ENCODE measurements at places on chromosomes 11 and 22.
A peak's percentile ranks its signal among the peaks of the same experiment; 100 is the strongest.

- DNase-seq = no peak
These were observed 87.1 kb downstream of the TENM4 start for GRCh38 chr11:79353706-79354105.

DNA sequence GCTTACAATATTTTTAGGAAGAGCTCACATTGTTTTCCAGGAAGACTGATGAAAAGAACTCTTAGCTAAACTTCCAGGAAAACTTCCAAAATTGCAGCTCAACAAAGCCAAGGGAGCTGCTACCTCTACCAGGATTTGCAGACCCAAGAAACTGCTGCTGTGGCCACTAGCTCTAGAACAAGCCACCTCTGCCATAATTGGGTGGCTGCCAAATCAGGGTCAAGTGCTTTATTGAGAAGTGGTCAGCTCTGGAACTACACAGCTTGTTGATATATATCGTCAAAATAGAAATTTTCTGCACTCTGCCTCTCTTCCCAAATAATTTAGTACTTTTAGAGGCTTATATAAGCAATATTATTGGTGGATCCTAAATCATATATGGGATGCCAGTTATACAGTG is 371.8 kb upstream of the CHORDC1 start:
- no peak for DNase-seq

GRCh38 chr11:85062659-85063058 is 564.5 kb downstream of the DLG2 start:
- no peak for DNase-seq

GRCh38 chr11:70145071-70145470 is 58.0 kb upstream of the FADD start:
- no peak for DNase-seq

DNA sequence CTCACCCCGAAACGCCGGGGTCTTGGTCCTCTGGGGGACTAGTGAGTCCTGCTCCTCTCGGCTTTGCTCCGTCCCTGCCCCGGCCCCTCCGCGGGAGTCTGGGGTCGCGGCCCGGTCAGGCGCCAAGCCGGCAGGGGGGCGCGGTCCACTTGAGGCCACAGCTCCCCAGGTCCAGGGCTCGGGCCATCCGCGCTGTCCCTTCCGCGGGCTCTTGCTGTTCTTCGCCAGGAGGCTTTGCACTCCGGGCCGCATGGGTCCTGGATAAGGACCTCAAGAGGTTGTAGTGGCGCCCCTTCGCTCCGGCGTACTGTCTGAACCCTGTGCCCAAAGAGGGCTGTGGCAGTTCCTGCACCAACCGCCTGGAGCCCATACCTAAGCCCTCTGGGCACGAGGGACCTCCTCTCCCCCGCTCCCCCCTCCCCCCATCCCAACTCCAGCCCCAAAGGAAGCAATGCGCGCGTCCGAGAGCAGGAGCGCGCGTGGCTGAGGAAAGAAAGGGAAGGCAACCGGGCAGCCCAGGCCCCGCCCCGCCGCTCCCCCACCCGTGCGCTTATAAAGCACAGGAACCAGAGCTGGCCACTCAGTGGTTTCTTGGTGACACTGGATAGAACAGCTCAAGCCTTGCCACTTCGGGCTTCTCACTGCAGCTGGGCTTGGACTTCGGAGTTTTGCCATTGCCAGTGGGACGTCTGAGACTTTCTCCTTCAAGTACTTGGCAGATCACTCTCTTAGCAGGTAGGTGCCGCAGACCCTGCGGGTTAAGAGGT is at the start of gene ADM:
Gene ADM, plus strand, starts transcription at position 579 of the 767 bp plus-strand sequence. CDS start 628 bp downstream, outside the sequence.
- DNase-seq = peak; percentile 38

- no peak for DNase-seq
These were observed 190.6 kb upstream of the NTM start for GRCh38 chr11:131179836-131180235.

GRCh38 chr22:46052331-46052771 is 75.4 kb upstream of the WNT7B start:
- no peak for DNase-seq

DNA sequence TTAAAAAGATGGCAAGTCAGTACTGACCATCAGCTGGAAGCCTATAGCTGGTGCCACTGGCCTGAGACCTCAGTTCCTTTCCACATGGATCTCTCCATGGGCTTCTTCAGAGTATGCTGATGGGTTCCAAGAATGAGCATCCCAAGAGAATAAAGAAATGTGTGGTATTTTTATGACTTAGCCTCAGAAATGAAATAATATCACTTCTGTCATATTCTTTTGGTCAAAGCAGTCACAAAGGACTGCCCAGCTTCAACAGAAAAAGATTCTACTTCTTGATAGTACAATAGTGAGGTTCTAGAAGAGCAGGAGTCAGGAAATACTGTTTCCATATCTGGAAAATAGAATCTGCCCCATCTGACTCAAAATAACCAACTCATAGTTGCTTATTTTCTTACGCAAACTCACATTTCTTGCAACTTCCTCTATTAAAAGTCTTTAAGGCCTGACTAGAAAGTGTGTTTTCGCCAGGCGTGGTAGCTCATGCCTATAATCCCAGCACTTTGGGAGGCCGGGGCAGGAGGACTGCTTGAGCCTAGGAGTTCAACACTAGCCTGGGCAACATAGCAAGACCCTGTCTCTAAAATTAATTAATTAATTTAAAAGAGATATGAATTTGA is 116.9 kb downstream of the SIK3 start:
- no peak for DNase-seq

DNA sequence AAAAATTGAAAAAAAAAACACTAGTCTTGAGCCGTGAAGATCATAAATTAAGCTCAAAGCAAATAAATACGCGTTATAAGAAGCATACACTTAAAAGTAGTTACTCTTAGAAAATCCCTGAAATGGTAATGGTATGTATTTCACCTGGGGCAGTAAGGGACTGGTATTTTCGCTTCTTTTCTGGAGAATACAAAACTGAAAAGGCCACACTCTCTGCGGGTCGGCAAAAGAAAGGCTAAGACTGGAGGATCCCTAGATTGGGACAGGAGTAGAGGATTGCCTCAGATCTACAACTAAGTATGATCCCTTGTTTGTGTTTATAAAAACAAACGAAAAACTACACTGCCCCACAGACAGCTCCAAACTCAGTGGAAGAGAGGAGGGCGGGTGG is 617 bp downstream of the TSG101 start:
- DNase-seq = no peak

DNA sequence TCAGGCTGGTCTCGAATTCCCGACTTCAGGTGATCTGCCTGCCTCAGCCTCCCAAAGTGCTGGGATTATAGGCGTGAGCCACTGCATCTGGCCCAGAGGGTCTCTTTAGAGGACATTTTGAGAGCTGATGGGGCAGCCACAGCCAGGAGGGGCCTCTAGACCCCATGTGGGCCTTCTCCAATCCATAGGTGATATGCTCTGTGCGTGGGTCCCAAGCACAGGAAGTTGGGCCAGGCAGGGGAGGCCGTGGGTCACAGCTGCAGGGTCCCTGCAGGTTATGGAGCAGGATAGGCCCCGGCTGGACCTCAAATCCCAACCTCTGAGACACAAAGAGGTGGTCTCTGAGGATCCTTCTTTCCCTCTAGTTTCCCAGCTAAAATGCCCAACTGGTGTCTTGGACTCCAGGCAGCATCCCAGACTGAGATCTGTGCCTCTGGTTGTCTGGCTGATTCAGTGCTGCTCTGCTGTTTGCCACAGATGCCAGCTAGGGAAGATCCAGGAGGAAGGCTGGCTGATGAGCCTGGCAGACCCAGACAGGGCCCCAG is 1.5 kb downstream of the LRRC75B start:
- DNase-seq = no peak

DNA sequence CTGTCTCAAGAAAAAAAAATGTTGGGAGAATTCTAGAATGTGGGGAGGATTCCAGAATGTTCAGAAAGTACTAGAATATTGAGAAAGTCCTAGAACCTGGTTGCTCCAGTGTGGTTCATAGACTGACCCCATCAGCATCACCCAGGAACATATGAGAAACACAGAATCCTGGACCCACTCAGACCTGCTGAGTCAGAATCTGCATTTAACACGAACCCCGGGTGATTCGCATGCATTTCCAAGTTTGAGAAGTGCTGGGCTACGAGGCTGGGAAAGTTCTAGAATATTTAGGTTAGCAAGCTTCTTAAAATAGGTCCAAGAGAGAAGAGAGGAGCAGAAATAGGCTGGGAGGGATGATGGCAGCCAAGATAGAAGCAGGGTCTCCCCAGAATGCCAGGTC is 6.4 kb downstream of the C1QTNF6 start:
- no peak for DNase-seq

DNA sequence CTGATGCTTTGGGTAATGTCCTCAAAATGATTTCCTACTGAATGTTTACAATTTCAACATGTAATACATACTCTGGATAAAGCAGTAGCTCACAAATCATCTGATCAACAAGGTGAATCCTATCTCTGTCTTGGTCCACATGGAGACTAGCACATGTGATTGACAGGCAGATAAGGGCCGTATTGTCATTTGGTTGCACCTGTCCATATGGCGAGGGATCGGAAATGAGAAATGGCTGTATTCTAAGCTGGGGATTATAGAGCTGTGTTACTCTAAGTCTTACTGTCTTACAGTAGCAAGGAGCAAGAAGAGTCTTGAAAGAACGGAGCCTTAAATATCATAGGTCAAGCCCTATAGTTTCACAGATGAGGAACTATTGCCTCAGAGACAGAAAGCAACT is 55.7 kb downstream of the APIP start:
- no peak for DNase-seq

Measured in T-helper 9 cell (primary cell).